ENCODE measurements at places on chromosomes 1 and 21.

GRCh38 chr1:174023440-174023839 is 1.3 kb upstream of the RC3H1 start:
- DNase-seq = peak; percentile 61

GRCh38 chr1:107149946-107150345 is 9.1 kb downstream of the NTNG1 start:
- no peak for DNase-seq

DNA sequence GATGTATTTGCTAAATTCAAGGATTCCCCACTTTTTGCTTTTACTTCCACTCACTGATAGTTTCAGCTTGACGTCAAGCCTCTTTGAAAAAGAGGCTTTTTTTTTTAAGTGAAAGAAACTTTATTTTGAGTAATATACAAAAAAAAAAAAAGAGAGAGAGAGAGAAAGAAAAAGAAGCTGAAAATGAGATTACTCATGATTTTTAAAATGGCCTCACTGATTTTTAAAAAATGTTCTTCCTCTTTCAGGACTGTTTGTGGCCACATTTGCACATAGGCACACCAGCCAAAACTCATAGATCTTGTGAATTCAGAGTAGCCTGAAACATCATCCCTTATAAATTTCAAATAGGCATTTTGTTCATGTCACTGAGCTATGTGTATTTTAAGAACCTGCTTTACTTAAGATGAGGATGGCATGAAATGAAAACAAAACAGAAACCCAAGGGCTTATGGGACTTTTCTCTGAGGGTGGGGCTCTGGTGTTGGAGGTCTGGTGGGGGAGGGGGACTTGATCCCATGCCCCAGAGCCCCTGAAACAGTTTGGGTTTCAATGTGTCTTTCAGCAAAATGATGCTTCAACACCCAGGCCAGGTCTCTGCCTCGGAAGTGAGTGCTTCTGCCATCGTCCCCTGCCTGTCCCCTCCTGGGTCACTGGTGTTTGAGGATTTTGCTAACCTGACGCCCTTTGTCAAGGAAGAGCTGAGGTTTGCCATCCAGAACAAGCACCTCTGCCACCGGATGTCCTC is 6.1 kb downstream of the ATF3 start:
- no peak for DNase-seq

DNA sequence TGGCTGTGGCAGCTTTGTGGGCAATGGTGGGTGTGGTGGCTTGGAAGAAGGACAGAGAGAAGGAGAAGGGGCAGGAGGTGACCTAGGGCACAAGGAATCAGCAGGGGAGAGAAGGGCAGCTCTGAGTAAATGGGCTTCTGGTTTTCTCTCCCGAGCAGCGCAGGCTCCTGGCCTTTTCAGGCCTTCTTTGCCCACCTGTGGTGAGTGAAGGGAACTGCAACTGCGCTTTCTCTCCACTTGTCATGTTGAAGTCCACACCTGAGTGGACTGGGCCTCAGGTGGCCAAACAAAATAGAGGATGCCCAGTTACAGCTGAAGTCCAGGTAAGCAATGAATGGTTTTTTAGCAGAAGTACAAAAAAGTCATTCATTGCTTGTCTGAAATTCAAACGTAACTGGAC is 29.4 kb upstream of the KCNA10 start:
- peak; percentile 56 for DNase-seq

DNA sequence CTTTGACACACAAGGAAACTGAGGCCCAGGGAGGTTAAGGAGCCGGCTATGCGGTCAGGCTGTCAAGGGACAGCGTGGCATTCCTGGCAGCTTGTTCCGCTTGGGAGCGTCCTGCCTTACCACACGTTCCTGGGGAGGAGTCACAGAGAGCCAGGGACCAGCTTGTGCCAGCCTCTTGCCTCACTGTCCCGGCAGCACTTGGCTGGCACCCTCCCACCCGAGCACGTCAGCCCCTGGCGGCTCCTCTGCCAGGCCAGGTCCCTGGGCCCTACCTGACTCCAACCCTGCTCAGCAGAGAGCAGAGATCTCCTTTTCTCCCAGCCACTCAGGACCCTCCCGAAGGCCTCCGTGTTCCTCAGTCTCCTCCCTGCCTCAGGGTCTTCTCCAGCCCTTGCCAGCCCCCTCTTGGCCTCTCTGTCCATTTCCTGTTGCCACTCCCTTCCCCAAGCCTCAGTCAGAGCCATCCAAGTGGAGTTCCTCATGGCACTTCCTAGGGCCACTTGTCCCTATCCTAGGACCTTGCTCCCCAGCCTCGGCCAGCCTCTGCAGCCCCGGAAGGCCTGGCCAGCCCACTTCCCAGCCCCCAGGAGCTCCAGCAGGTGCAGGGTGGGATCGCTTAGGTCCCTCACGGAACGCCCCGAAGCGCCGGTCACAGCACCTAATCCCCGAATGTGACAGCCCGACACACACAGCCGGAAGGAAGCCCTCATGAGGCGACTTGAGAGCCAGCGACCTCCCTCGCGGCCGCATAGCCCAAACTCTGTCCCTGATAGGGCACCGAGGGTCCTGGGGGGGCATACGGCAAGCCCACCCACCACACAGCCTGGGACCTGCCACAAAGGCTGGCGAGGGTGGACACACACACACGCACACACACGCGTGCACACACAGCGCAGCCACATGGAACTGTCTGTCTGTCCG is 130.3 kb downstream of the CASZ1 start:
- DNase-seq = no peak

DNA sequence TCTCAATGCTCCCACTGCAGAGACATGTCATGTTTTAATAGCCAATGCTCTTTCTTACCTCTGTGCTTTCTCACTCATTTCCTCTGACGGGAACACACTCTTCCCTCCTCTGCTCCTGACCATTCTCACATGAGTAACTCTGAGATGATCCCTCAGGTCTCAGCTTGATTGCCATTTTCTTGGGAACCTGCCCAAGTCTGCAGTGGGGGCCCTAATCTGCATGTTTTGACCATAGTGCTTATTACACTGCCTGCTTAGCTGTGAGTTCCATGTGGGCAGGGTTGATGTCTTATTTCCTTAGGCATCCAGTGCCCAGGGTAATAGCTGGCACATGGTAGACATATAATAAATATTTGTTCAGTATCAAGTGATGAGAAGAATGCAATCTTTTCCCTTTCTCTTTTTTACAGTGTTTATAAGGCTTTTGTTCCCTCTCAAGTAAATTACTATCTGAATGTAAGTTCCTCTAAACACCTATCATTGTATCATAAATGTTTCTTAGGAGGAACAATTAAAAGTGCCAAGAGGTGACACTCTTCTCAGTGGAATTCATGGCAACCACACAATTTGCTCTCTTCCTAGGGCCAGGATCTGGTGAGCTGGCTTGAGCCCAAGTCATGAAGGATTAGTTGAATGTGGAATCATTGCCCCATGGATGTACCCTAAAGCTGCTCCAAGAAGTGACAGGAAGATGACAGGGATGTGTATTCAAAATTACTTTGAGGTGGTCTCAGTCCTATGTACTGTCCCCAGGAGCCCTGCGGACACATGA is 485.4 kb upstream of the USP24 start:
- DNase-seq = no peak

DNA sequence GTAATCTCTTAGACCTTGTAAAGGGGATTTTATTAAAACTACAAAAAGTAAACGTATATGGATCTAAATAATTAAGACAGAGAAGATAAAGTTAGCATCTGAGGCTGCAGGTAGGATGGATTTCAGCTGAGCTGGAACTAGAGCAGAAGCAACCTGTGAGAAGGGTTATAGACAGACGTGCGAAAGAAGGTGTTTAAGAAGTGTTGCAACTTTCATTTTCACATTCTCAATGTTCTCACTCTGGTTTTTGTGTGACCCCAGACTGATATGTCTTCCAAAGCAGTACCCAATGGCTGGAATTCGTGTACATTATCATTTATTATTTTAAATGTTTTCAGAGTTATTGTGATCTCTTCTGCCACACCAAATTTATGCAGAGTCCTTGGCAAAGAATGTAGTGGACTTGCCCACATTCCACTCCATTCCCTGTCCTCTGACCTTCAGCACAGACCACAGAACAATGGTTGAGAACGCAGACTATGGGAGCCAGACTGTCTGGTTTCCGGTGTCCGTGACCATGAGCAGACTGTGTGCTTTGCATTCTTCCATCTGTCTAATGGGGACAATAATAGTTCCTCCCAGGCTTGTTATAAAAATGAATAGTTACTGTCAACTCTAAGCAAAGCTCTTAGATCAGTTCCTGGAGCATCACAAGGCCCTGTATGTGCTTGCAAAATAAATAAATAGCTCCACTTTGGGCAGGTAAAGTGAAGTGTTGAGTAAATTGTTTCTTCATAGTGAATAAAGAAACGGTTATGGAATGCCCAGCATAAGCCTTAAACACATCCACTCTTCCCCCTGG is 140.6 kb upstream of the SAMSN1 start:
- DNase-seq = no peak

- DNase-seq = no peak
Observed at GRCh38 chr1:6795203-6795602, 9.9 kb downstream of the CAMTA1 start.

DNA sequence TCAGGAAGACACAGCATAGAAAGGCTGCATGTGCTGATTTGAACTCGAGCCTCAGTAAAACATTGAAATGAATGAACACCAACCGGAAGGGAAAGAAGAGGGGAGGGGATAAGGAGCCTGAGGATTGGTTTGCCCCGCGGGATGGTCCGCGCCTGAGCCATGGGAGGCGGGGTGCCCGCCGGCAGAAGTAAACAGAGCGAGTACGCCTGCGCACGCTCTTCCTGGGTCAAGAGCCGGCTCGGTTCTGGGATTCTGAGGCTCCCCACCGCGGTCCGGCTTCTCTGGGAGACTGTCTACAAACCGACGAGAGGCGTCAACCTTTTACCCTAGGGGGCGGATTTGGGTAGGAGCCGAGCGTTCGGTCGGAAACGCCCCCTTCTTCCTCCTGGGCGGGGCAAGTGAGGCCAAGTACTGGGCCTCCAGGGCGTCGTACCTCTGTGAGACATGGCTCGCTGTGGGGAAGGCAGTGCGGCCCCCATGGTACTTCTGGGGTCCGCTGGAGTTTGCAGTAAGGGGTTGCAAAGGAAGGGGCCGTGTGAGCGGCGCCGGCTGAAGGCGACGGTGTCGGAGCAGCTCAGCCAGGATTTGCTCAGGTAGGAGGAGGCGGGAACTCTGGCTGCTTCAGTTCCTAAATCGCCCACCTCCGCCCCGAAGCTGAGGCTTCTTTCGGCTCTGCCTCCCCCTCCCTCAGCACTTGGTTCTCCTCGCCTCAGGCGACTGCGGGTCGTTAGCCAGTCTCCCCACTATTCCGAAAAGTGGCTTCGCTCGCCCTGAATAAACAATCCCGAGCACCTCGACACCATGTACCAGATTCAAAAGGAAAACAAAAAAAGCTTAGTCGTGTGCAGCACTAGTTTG is at the start of gene BTBD8:
Gene BTBD8, plus strand, starts transcription at position 218 of the 858 bp plus-strand sequence. Its CDS starts 227 bp downstream, at position 445.
- DNase-seq = peak; percentile 96

GRCh38 chr1:55380355-55380970 is 165.3 kb upstream of the USP24 start:
- DNase-seq = no peak

GRCh38 chr21:36255663-36256062 is 64.3 kb upstream of the MORC3 start:
- no peak for DNase-seq

GRCh38 chr1:5935026-5935425 is 57.2 kb downstream of the NPHP4 start:
- no peak for DNase-seq

DNA sequence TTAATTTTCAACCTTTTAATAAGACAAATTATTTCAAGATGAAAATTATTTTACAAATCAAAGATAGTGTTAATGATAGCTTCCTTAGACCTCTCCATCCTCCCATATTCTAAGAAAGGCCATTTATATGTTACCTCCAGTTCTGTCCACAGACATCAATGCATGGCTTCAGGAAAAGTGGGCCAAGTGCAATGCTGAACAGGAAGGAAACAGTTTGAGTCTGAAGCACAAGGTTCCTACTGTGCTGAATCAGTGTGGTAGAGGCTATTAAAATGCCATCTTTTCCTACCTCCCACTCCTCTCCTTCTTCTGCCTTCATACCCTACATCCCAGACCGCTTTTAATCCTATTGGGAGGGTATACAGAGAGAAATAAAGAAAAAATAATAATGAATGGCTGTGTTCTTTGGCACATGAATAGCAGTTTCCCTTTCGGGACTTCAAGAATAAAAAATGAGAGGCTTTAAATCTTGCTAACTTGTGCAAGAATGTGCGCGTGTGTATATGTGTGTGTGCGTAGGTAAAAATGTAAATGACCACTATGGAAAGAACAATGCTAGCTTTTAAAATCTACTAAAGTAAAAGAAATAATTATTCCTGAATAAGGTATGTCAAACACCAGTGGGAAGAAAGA is 62.6 kb upstream of the C1orf105 start:
- DNase-seq = no peak

GRCh38 chr1:85459290-85459689 is 5.7 kb downstream of the DDAH1 start:
- no peak for DNase-seq

DNA sequence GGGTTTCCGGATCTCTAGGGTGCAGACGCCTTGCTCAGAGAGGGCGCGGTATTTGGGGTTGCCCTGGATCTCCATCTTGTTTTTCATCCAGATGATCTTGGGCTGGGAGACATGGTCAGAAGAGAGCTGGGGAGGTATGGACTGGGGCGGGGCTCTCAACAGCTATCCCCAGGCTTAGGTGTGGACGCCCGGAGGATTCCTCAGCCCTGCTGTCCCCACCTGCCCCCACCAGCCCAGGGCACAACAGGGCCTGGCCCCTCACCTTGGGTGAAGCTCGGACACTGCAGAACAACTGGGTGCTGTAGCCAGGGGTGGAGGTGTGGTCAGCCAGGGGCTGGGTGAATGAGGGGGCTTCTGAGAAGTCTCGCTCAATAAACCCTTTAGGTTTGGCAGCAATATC is 6.6 kb downstream of the MYBPH start:
- DNase-seq = no peak

- no peak for DNase-seq
Observed at GRCh38 chr1:154466921-154467417, 35.0 kb upstream of the TDRD10 start.

DNA sequence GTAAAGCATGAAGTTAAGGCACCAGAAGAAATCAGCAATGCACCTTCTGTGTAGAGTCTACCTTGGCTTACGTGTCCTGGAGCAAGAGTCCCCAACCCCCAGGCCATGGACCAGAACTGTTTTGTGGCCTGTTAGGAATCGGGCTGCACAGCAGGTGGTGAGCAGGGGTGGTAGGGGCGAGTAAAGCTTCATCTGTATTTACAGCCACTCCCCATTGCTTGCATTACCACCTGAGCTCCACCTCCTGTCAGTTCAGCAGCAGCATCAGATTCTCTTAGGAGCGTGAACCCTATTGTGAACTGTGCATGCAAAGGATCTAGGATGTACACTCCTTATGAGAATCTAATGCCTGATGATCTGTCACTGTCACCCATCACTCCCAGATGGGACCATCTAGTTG is 21.5 kb downstream of the ZMYND12 start:
- no peak for DNase-seq

- DNase-seq = no peak
Observed at GRCh38 chr1:244049162-244050013, 1.7 kb upstream of the ZBTB18 start.

- DNase-seq = no peak
Observed at GRCh38 chr1:47679301-47679791, 241.5 kb downstream of the FOXD2 start.

DNA sequence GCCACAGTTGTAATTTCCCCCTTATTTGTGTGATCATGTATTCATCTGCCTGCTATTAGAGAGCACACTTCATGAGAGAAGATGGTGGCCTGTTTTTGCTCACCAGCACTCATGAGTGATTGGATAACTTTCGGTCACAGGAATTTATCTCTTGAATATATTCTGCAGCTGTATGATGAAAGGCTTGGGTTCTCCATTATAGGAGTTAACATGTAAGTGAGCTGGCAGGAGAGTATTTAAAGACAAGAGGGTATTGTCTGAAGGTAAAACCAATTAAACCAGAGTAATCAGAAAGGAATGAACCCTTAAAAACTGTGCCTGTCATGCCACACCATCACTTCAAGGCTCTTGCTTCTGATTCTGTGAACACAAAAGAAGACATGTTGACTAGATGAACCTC is 574.9 kb upstream of the CAMK1G start:
- DNase-seq = no peak
